MG63 (cell line): ENCODE measurements at places on chromosomes 4 and X. TPM values are rescaled to one million over a fixed set of nuclear protein-coding genes. Genes with fewer than 3 reads are reported as not detected.

The LRP2BP gene
- 0.43 TPM in 1 of 2 replicates, not detected in the other for total RNA-seq

DNA sequence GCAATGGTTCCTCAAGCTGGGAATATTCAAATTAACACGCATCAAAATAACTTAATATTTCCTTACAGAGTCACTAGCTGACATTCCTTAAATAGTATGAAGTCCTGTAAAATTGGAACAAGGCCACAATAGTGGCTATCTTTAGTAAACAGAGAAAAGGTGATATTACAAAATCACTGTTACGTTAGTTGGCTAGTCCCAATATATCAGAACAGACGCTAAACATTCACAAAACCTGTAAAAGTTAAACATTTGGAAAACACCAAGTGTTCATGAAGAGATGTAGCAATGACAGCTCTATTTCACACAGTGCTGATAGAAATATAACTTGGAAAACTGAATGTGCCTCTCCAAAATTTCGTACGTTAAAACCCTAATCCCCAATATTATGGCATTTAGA is 61.0 kb upstream of the FAM47C start:
- DNase-seq = no peak

DNA sequence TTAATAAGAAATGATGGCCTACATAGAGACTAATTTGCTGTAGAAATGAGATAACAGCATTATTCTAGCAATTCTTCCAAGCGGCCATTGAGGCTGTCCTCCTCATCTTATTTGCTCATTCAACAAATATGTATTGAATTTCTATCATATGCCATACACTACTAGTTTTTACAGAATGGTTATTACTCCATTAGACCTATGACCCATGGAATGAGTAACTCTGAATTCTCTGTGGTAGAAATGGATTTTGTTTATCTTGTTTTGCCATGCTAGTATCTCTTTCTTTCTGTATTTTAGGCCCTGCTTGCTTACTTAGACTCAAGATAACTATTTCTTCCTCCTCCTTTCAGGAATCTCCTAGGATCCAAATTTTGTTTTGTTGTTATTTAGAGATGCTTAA is 103.5 kb downstream of the RPA4 start:
- no peak for DNase-seq

- peak; percentile 48 for DNase-seq
These were observed 66.3 kb upstream of the FAM9C start for GRCh38 chrX:13110433-13111324.

DNA sequence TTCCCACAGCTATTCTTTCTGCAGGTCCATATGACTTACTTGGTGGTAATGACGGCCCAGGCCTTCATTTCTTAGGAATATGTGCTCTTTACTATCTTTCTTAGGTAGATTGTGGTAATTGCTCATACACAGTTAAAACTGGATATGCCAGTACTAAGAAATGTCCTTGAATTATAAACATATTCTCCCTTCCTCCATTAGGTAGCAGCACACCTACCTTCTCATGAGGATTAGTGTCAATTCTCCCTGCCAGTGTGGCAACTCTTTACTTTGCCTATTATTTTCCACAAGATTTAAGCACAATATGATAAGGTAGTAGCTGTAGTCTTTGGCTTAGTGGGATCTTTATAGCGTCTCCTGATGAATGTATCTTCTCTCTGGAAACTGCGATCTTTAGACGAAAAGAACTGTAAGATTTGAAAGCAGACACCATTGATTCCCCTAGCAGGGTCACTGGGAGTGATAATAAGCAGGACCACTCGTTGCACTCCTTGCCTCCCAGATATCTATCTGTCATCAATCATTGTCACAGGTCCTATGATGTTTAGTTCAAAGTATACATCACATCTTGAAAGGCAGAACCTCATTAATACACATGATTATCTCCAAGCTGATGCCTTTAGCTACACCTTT is 1240.7 kb downstream of the C4orf33 start:
- DNase-seq = no peak

- DNase-seq = no peak
These were observed 18.0 kb downstream of the TACC3 start for GRCh38 chr4:1739358-1739757.

The TMEM156 gene
- total RNA-seq = 12.1 and 12.2 TPM in 2 replicates

DNA sequence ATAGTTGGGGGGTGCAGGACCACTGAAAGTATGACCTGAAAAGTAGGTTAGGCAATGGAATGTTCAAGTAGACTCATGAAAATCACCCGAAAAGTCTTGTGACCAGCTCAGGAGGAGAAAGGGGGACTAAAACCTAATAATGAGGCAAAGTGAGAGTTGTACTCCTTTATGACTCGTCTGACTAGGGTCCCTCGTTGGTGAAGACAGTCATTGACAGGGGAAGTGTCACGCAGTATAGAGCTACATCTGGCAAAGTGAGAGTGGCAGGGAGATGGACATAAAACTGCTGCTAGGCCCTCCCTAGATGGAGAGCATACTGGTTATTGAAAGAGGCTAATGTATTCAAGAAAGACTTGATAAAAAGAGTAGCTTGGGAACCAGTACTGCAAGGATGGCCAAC is 20.5 kb downstream of the OTUD6A start:
- DNase-seq = no peak

GRCh38 chrX:295136-295535 is 14.0 kb downstream of the PLCXD1 start:
- DNase-seq = no peak

The AGA gene
- 19.0 and 28.3 TPM in 2 replicates for total RNA-seq

GRCh38 chr4:1035510-1035909 is 24.1 kb downstream of the FGFRL1 start:
- peak; percentile 66 for DNase-seq

DNA sequence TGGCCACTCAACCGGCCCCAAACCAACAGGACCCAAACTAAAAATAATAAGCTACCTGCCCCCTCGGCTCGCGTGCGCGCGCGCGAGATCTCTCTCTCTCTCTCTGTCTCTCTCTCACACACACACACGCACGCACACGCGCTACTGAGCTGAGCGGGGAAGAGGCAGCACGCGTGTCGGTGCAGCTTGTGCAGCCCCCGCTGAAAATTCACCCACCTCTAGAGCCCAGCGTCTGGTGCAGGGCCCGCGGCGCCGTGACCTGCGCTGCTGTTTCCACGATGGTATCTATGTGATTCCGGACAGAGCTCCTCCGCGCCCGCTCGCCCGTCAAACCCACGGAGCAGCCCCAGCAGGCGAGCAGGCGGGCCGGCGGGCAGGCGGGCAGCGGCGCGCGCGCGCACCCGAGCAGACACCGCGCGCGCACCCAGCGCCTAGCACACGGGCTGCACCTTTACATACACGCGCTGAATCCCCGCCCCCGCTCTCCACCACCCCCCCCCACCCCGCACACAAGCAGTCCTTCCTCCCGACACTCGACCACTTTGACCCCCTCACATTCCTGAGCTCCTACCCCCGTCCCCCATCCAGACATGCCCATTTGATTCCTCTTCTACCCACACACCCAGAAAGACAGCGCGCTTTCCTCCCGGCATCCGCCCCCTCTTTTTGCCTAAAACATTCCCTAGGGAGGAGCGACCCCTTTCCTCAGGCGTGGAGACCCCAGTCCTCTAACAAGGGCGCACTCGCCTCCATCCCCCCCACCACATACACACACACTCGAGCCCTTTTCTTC is 1.0 kb downstream of the SLITRK4 start:
- DNase-seq = peak; percentile 29

- no peak for DNase-seq
These were observed 289.8 kb downstream of the ADGRL3 start for GRCh38 chr4:61489927-61490326.

The ESX1 gene
- total RNA-seq = not detected in 2 replicates

DNA sequence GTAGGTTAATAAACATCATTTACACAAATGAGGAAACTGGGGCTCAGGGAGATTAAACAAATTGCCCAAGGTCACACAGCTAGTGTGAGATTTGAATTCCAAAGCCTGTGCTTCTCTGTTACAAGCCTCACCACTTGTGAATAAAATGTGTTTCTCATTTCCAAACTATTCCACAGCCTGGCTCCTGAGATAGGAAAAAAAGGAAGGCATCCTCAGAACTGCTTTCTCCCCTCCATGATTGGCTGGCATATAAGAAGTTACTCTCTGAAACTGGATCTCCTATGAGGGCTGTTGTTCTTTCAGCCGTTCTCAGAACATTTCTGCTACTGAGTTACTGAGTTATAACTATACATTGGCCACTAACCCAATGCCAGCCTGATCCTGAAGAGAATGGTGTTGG is 237.9 kb downstream of the MAML3 start:
- no peak for DNase-seq

- DNase-seq = no peak
These were observed 47.6 kb downstream of the SH3KBP1 start for GRCh38 chrX:19839770-19840254.

The VSIG1 gene
- total RNA-seq = not detected in 2 replicates

GRCh38 chr4:93384241-93384640 is 444.3 kb upstream of the ATOH1 start:
- no peak for DNase-seq

The TNIP2 gene
- 32.5 and 78.0 TPM in 2 replicates for total RNA-seq

- DNase-seq = no peak
These were observed 29.5 kb downstream of the MSL3 start for GRCh38 chrX:11787564-11787963.

- DNase-seq = no peak
These were observed 240.5 kb downstream of the GRIA3 start for GRCh38 chrX:123424546-123424945.

DNA sequence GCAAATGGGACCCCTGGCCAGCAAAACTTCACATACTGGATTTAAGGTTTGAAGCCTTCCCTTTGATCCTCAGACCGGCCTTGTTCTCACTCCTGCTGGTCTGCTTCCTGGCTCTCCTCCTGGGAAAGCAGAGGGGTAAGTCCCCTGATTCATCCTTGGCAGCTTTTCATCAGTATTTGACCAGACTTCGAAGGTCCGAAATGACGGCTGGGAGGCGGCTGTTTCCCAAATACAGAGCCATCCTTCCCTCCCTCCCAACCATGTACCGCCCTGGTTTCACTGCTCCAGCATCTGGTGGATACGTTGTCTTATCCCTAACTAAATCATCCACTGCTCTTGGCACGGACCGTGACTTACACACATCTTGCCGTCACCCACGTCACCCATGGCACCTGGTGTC is 265.5 kb downstream of the BCOR start:
- no peak for DNase-seq

The GPR50 gene
- total RNA-seq = not detected in 2 replicates

GRCh38 chr4:42649870-42650269 is 7.0 kb downstream of the ATP8A1 start:
- DNase-seq = no peak

- DNase-seq = peak; percentile 62
These were observed 8.8 kb upstream of the DGAT2L6 start for GRCh38 chrX:70168238-70169188.

The NRK gene
- total RNA-seq = not detected in 2 replicates

The SH3RF1 gene
- 1.3 and 4.2 TPM in 2 replicates for total RNA-seq

DNA sequence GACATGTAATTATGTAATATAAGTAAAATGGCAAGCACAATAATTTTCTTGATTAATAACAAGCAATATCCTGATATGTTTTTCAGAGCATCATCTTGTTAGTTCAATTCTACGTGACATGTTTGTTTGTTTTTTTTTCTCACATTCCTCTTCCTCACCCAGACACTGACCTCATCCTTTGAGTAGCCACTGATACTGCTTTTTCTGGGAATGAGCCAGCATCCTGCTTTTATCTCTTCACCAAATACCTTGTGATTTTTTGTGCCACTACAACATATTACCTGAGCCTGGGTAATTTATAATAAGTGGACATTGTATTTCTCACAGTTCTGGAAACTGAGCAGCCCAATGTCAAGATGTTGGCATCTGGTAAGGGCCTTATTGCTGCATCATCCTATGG is 484.0 kb downstream of the NAF1 start:
- DNase-seq = peak; percentile 33

GRCh38 chrX:38701073-38701472 is 100.2 kb upstream of the MID1IP1 start:
- DNase-seq = no peak

The C4orf17 gene
- total RNA-seq = not detected in 2 replicates

The ITGB1BP2 gene
- 0.86 and 0.92 TPM in 2 replicates for total RNA-seq

- no peak for DNase-seq
These were observed 60.2 kb upstream of the RPS6KA6 start for GRCh38 chrX:84248226-84248625.

- no peak for DNase-seq
These were observed 8.2 kb upstream of the TLR10 start for GRCh38 chr4:38791010-38791409.

The SMARCA1 gene
- 10.7 and 11.6 TPM in 2 replicates for total RNA-seq

DNA sequence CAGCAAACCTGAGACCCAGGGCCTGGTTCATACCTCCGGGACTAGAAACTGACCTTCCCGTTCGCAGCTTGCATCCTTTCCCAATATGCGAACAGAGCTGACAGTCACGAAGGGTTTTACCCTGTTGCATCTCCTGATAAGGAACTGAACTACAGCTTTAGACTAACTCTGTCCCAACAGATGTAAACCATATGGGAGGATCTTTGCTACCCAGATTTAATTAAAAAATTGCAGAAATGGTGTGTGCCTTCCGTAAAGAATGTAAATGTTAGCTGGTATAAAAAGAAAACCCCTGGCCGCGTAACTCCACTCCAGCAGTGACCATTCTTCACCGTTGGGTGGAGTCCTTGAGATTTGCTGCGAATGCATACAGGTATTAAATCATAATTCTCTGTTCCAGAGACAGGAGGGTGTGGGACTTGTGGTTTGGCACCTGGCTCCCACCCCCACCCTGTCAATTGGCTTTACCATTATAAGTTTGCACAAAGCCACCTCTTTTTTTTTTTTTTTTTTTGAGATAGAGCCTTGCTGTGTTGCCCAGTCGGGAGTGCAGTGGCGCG is 40.6 kb upstream of the SORCS2 start:
- DNase-seq = no peak

DNA sequence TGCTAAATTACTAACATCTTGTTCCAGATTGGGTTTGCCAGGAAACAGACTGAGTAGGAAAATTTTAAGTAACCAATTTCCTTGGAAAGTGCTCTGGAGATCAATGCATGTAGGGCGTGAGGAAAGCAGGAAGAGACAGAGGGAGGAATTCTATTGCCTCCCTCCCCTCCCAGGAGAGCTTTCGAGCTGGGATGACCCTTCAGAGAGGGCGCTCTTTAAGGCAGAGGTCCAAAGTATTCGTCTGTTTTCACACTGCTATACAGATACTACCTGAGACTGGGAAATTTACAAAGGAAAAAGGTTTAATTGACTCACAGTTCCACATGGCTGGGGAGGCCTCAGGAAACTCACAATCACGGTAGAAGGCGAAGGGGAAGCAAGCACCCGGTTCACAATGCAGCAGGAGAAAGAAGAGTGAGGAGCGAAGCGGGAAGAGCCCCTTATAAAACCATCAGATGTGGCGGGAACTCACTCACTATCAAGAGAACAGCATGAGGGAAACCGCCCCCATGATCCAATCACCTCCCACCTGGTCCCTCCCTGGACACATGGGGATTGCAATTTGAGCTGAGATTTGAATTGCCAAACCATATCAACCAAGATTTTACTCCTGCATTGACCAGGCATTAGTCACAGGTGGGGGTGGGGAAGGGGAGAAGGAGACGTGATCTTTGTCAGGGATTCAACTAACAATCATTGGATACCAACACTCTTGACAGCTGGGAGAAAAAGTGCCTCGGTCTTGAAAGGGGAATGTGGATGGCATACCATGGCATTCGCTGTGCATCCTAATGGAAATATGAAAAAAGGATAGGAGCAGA is 63.8 kb downstream of the SLITRK2 start:
- no peak for DNase-seq
